Mesothelial cell of epicardium (in vitro differentiated cells): ENCODE measurements at places on chromosomes 1 and 21.
A peak's percentile ranks its signal among the peaks of the same experiment; 100 is the strongest.

DNA sequence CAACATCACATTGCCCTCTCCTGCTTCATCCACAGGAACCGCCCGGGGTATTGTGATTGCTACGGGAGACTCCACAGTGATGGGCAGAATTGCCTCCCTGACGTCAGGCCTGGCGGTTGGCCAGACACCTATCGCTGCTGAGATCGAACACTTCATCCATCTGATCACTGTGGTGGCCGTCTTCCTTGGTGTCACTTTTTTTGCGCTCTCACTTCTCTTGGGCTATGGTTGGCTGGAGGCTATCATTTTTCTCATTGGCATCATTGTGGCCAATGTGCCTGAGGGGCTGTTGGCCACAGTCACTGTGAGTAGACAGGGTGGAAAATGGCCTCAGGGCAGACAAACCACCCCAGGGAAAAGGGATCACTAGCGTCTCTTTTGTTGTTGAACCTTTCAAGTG, 12.7 kb downstream of the ATP1A4 start:
- DNase-seq = no peak

GRCh38 chr1:19435851-19436455, 49.4 kb downstream of the CAPZB start:
- no peak for DNase-seq

GRCh38 chr1:8847990-8848389, 30.5 kb downstream of the ENO1 start:
- no peak for DNase-seq

- DNase-seq = no peak
These were observed 45.9 kb downstream of the STXBP3 start for GRCh38 chr1:108792420-108792819.

- DNase-seq = no peak
These were observed 17.2 kb upstream of the MEF2D start for GRCh38 chr1:156517748-156518147.

GRCh38 chr1:201538612-201539551, at the start of gene NAV1:
NAV1 (plus strand) TSS chr1:201539127; CDS start chr1:201622885, 83,758 bp downstream.
- peak; percentile 59 for DNase-seq

DNA sequence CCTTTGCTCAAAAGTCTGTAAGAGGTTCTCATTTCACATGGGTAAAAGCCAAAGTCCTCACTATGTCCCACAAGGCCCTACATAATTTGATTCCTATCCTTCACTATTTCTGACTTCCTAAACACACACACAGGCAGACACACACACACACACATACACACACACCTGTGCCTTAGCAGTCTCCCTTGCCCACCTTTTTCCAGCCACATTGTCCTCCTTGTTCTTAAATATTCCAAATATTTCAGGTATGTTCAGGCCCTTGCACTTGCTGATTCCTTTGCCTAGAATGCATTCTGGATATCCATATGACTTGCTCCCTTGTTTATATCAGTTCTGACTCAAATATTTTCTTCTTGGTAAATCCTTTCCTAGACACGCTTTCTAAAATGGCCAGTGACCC, 54.6 kb downstream of the NTNG1 start:
- DNase-seq = no peak

- no peak for DNase-seq
These were observed 34.1 kb downstream of the UBASH3A start for GRCh38 chr21:42437786-42438185.
